Thyroid gland (tissue), 4 donors: ENCODE measurements at places on chromosomes 11 and 22. TPM values are rescaled to one million over a fixed set of nuclear protein-coding genes. Genes with fewer than 3 reads are reported as not detected.
A peak's percentile ranks its signal among the peaks of the same experiment; 100 is the strongest.

GRCh38 chr22:49555526-49555925, 272.1 kb downstream of the BRD1 start:
- DNase-seq: no peak

GRCh38 chr22:37609240-37610152, 862 bp downstream of the GGA1 start:
- DNase-seq: peak; percentile 43

- DNase-seq: no peak
Measured at GRCh38 chr11:46410021-46410420, 18.4 kb upstream of the CHRM4 start.

FIBIN gene
- 23.5 TPM for total RNA-seq

MUC5B gene
- total RNA-seq: not detected
